ENCODE measurements at places on chromosomes 2 and 18.

DNA sequence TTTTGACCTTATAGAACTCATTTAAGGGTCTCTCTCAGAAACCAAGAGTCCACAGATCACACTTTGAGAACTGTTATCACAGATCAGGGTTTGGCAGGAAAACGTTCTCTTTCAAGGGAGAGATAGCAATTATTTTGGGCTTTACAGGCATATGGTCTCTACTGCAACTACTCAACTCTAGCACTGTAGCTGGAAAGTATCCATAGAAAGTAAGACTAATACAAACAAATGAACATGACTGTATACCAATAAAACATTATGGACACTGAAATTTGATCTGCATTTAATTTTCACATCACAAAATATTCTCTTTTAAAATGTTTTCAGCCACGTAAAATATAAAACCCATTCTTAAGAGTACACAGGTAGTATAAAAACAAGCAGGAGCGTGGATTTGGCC is 100.5 kb downstream of the TRIP12 start:
- peaks cover 17% of the 10 kb centered on the region for H3K36me3 ChIP-seq
- H3K4me3 ChIP-seq: peak overlapping the region; percentile 12
- peak overlapping the region; percentile 68 for H3K27ac ChIP-seq
- no peak for DNase-seq
- H3K4me1 ChIP-seq: peaks cover 20% of the 10 kb centered on the region
- no peaks in the 10 kb centered on the region for H3K27me3 ChIP-seq

- H3K27ac ChIP-seq: no peak overlapping the region
- H3K4me1 ChIP-seq: no peaks in the 10 kb centered on the region
- no peaks in the 10 kb centered on the region for H3K27me3 ChIP-seq
- no peak overlapping the region for H3K4me3 ChIP-seq
- no peaks in the 10 kb centered on the region for H3K36me3 ChIP-seq
- DNase-seq: no peak
Observed at GRCh38 chr2:67234440-67234839, 162.7 kb upstream of the ETAA1 start.

- peak overlapping the region; percentile 2 for H3K4me3 ChIP-seq
- H3K36me3 ChIP-seq: no peaks in the 10 kb centered on the region
- H3K4me1 ChIP-seq: peaks cover 10% of the 10 kb centered on the region
- H3K27me3 ChIP-seq: no peaks in the 10 kb centered on the region
- DNase-seq: peak; percentile 23
Observed at GRCh38 chr18:12750076-12750714, 47.4 kb downstream of the PSMG2 start.

GRCh38 chr2:18311420-18312195 is 248.8 kb downstream of the RDH14 start:
- H3K4me3 ChIP-seq: no peak overlapping the region
- no peak overlapping the region for H3K27ac ChIP-seq
- H3K27me3 ChIP-seq: no peaks in the 10 kb centered on the region
- no peak for DNase-seq
- H3K36me3 ChIP-seq: no peaks in the 10 kb centered on the region

DNA sequence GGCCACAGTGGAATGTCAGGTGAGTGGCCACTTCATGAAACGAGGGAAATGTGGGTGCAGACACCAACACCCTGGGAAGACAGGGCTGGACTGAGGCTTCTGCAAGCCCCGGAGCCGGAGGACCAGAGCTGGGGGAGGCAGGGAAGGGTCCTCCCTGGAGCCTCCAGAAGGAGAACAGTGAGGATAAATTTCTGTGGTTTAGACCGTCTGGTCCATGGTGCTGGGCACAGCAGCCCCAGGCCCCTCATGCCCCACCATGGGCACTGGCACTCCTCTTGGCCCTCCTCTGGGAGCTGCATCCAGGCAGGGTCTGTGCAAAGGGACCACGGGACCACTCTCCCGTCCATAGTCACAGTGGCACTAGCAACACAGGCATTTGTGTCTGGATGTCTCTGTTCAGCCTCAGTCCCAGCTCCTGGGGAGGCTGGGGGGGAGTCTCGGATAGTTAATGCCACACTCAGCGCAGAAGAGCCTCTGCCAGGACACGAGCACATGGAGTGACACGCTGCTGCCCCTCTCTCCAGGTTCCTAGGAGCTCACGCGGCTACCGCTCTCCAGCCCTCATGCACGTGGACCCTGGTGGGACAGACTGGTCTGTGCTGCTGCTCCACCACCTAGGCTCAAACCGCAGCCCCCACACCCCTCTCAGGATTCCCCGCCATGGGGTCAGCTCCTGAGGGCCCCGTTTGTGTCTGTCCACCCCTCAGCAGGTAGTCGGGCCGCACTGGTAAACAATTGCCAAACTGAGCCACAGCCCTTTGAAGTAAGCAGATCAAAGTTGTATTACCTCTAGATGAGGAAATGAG is 305.9 kb upstream of the SALL3 start:
- H3K4me1 ChIP-seq: no peaks in the 10 kb centered on the region
- no peak overlapping the region for H3K27ac ChIP-seq
- H3K36me3 ChIP-seq: no peaks in the 10 kb centered on the region
- no peak overlapping the region for H3K4me3 ChIP-seq
- no peak for DNase-seq

GRCh38 chr18:50424877-50425690 is 50.2 kb downstream of the SKA1 start:
- H3K4me1 ChIP-seq: no peaks in the 10 kb centered on the region
- no peaks in the 10 kb centered on the region for H3K36me3 ChIP-seq
- H3K27ac ChIP-seq: no peak overlapping the region
- DNase-seq: no peak
- no peak overlapping the region for H3K4me3 ChIP-seq

GRCh38 chr2:9663008-9663879 is 32.4 kb upstream of the YWHAQ start:
- no peaks in the 10 kb centered on the region for H3K27me3 ChIP-seq
- H3K36me3 ChIP-seq: no peaks in the 10 kb centered on the region
- peaks cover 40% of the 10 kb centered on the region for H3K4me1 ChIP-seq
- peak; percentile 48 for DNase-seq
- no peak overlapping the region for H3K4me3 ChIP-seq
- peak overlapping the region; percentile 24 for H3K27ac ChIP-seq

GRCh38 chr2:228771315-228771714 is 499.8 kb downstream of the PID1 start:
- no peak for DNase-seq
- H3K27me3 ChIP-seq: no peaks in the 10 kb centered on the region
- no peaks in the 10 kb centered on the region for H3K36me3 ChIP-seq
- H3K4me3 ChIP-seq: no peak overlapping the region

GRCh38 chr2:232882085-232882484 is 12.0 kb downstream of the SNORC start:
- no peak overlapping the region for H3K4me3 ChIP-seq
- H3K27me3 ChIP-seq: no peaks in the 10 kb centered on the region
- H3K4me1 ChIP-seq: no peaks in the 10 kb centered on the region

- H3K36me3 ChIP-seq: no peaks in the 10 kb centered on the region
- H3K27ac ChIP-seq: no peak overlapping the region
- peaks cover 4% of the 10 kb centered on the region for H3K4me1 ChIP-seq
- H3K27me3 ChIP-seq: no peaks in the 10 kb centered on the region
Observed at GRCh38 chr18:31217038-31217849, 54.6 kb upstream of the DSC1 start.

DNA sequence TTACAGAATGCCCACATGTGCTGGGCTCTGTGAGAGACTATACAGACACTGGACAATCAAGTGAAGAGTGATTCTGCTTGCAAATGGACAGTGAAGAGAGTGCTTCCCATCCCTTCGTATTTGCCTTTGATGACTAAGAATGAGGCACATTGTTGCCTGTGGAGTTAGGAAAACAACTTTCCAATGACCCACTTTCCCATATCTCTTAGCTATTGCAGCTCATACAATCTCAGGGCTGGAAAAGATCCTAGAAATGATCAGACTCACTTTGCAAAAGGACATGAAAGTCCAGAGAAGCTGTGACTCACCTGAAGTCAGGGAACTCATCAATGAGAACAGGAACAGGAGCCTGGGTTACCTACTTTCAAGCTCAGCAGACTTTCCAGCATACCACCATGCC is 440.5 kb upstream of the TCF4 start:
- no peak for DNase-seq
- H3K4me3 ChIP-seq: no peak overlapping the region
- H3K4me1 ChIP-seq: no peaks in the 10 kb centered on the region
- no peak overlapping the region for H3K27ac ChIP-seq
- no peaks in the 10 kb centered on the region for H3K27me3 ChIP-seq

DNA sequence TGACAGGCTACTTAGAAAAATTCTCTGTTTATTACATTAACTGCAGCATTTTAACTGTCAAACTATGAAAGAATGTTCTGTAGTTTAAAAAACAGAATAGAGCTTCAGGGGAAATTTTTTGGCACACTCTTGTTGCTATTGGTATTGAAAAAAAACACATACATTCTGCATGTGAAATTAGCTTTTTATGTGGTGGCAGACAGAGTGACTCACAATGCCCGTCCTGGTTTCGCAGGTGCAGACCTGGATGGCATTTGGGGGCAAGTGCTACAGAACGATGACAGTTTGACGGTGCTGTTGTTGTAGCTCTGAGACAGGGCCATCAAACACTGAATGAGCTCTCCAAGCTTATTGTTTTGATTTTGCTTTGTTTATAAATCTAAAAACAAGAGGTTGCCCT is 105.0 kb upstream of the MAP3K20 start:
- DNase-seq: no peak
- no peaks in the 10 kb centered on the region for H3K4me1 ChIP-seq
- no peak overlapping the region for H3K4me3 ChIP-seq
- H3K36me3 ChIP-seq: no peaks in the 10 kb centered on the region

GRCh38 chr2:214560176-214560575 is 149.3 kb downstream of the VWC2L start:
- H3K36me3 ChIP-seq: no peaks in the 10 kb centered on the region
- DNase-seq: no peak
- no peaks in the 10 kb centered on the region for H3K4me1 ChIP-seq
- no peaks in the 10 kb centered on the region for H3K27me3 ChIP-seq
- H3K4me3 ChIP-seq: no peak overlapping the region
- H3K27ac ChIP-seq: no peak overlapping the region

DNA sequence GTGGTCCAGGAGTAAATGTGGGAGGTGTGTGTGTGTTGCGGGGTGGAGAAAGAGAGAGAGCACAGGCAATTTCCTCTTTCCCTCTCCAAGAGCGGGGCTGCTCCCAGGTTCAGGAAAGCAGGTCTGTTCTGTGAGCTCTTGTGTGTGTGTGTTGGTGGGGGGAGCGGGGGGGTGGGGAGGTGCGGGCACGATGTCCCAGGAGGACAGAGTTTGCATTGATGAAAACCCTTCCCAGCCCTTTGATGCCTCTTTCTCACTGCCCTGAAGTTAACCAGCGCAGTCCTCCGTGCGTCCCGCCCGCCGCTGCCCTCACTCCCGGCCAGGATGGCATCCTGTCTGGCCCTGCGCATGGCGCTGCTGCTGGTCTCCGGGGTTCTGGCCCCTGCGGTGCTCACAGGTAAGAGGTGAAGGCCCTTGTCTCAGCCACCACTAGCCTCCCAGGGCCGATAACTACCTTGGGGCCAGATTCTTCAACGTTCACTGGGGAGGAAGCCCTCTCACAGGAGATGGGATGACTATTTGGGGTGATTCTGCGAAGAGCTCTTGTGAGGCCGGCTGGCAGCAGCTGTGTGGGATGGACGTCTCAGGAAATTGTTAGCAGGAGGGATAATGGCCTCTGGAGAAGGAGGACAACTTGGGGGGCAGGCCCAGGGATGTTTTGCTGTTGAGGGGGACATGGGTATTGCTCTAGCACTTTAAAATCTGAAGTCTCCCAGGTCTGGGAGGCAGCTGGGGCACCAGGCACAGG is at the start of gene SNORC:
Gene SNORC, plus strand, starts transcription at position 247 of the 748 bp plus-strand sequence. Its CDS starts 78 bp downstream, at position 325.
- no peaks in the 10 kb centered on the region for H3K36me3 ChIP-seq
- no peak for DNase-seq
- no peak within 1 kb of the TSS for H3K4me3 ChIP-seq
- no peak within 1 kb of the TSS for H3K27ac ChIP-seq
- H3K4me1 ChIP-seq: no peaks in the 10 kb centered on the region
- H3K27me3 ChIP-seq: no peaks in the 10 kb centered on the region

- no peaks in the 10 kb centered on the region for H3K4me1 ChIP-seq
- no peak overlapping the region for H3K27ac ChIP-seq
- H3K4me3 ChIP-seq: no peak overlapping the region
- H3K36me3 ChIP-seq: no peaks in the 10 kb centered on the region
Observed at GRCh38 chr2:29462293-29462692, 347.1 kb downstream of the CLIP4 start.

GRCh38 chr18:48173557-48173956 is 235.6 kb downstream of the ZBTB7C start:
- no peak for DNase-seq
- no peaks in the 10 kb centered on the region for H3K36me3 ChIP-seq
- H3K27me3 ChIP-seq: peaks cover 2% of the 10 kb centered on the region

GRCh38 chr2:143890798-143891197 is 629.1 kb downstream of the ZEB2 start:
- no peaks in the 10 kb centered on the region for H3K4me1 ChIP-seq
- no peaks in the 10 kb centered on the region for H3K27me3 ChIP-seq
- no peak overlapping the region for H3K27ac ChIP-seq

DNA sequence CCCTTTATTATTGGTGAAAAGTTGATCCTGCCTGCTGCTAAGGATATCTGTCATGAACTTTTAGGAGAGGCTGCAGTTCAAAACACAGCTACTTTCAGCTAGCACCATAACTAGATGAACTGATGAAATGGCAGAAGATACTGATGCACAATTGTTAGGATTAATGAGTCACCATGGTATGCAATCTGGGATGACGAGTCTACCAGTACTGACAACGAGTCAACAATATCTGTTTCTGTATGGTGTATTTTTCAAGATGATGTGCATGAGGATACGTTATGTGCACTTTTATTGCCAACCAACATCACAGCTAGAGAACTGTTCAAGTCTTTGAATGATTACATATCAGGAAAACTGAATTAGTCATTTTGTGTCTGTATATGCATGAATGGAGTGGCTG is 68.7 kb downstream of the NETO1 start:
- no peaks in the 10 kb centered on the region for H3K4me1 ChIP-seq
- H3K27me3 ChIP-seq: no peaks in the 10 kb centered on the region
- H3K36me3 ChIP-seq: no peaks in the 10 kb centered on the region
- DNase-seq: no peak

DNA sequence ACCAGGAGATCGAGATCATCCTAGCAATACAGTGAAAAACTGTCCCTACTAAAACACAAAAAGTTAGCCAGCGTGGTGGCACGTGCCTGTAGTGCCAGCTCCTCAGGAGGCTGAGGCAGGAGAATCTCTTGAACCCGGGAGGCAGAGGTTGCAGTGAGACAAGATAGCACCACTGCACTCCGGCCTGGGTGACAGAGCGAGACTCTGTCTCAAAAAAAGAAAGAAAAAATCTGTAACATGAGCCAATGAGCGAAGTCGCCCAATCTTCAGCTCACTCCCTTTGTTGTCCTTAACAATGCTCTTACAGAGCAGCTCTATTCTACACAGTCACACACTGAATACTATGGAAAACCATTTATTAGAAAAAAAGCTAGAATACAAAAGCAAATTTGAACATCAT is 22.0 kb downstream of the FAM98A start:
- no peak for DNase-seq
- no peaks in the 10 kb centered on the region for H3K27me3 ChIP-seq
- H3K4me1 ChIP-seq: no peaks in the 10 kb centered on the region
- H3K4me3 ChIP-seq: no peak overlapping the region
- H3K27ac ChIP-seq: no peak overlapping the region

- peaks cover 8% of the 10 kb centered on the region for H3K36me3 ChIP-seq
- DNase-seq: no peak
- peaks cover 5% of the 10 kb centered on the region for H3K4me1 ChIP-seq
- peaks cover 1% of the 10 kb centered on the region for H3K27me3 ChIP-seq
Observed at GRCh38 chr18:5294457-5295230, 882 bp downstream of the ZBTB14 start.

GRCh38 chr2:231038483-231039293 is 1.4 kb downstream of the C2orf72 start:
- no peak for DNase-seq
- no peak overlapping the region for H3K4me3 ChIP-seq
- peaks cover 3% of the 10 kb centered on the region for H3K4me1 ChIP-seq
- no peak overlapping the region for H3K27ac ChIP-seq
- H3K36me3 ChIP-seq: no peaks in the 10 kb centered on the region
- peaks cover 12% of the 10 kb centered on the region for H3K27me3 ChIP-seq

- no peaks in the 10 kb centered on the region for H3K4me1 ChIP-seq
- H3K27me3 ChIP-seq: peaks cover 11% of the 10 kb centered on the region
- H3K4me3 ChIP-seq: no peak overlapping the region
Observed at GRCh38 chr18:11391661-11392060, 217.7 kb upstream of the SLC35G4 start.
